ENCODE measurements at places on chromosomes 5 and 9.

GRCh38 chr5:122101636-122102285 is 23.7 kb upstream of the LOX start:
- no peak for DNase-seq

DNA sequence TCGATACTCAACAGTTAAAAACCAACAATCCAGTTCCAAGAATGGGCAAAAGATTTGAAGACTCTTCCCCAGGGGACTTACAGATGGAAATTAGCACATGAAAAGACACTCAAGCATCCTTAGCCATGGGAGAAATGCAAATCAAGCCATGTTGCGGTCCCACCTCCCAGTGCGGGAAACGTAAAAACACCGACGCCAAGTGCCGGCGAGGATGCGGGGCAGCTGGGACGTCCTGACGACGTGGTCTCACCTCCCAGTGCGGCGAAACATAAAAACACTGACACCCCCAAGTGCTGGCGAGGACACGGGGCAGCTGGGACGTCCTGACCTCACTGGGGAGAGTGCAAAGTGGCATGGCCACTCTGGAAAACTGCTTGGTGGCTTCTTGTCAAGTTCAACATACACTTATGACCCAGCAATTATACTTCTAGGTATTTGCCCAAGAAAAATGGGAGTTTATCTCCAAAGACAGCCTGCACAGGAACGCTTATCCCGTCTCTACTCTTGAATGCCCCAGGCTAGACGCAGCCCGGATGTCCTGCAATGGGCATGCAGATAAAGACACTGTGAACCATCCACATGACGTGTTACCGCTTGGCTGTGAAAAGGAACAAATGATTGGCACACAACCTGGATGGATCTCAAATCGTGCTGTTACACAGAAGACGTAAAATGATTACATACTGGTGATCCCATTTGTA is 60.1 kb upstream of the UBAC1 start:
- no peak for DNase-seq

DNA sequence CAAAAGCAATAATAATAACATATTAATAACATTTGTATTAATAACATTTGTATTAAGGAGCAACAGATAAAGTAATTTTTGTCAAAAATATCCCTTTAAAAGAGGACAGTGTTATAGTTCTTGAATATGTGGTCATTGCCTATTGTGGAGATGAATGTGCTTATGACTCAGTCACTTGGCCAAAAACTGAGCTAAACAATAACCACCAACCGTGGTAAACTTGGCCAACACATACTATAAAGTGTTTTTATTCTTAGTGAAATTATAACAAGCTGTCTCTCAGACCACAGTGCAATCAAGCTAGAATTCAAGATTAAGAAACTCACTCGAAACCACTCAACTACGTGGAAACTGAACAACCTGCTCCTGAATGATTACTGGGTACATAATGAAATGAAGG is 159.2 kb upstream of the PLPPR1 start:
- DNase-seq = no peak

GRCh38 chr5:126651013-126651577 is 50.3 kb downstream of the PHAX start:
- DNase-seq = no peak

- DNase-seq = no peak
These were observed 1343.1 kb upstream of the C9orf72 start for GRCh38 chr9:28916348-28916747.

GRCh38 chr5:147530530-147531389 is 20.9 kb upstream of the DPYSL3 start:
- no peak for DNase-seq

DNA sequence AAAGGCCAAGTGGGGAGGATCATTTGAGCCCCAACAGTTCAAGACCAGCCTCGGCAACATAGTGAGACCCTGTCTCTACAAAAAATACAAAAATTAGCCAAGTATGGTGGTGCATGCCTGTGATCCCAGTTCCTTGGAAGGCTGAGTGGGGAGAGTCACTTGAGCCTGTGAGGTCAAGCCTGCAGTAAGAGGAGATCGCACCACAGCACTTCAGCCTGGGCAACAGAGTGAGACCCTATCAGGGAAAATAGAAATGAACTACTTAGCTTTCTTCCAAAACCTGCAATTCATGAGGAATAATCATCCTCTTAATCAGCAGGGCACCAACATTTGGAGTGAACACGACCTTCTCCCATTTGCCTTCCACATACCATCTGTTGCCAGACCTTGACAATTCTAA is 96.1 kb downstream of the OR2K2 start:
- no peak for DNase-seq

DNA sequence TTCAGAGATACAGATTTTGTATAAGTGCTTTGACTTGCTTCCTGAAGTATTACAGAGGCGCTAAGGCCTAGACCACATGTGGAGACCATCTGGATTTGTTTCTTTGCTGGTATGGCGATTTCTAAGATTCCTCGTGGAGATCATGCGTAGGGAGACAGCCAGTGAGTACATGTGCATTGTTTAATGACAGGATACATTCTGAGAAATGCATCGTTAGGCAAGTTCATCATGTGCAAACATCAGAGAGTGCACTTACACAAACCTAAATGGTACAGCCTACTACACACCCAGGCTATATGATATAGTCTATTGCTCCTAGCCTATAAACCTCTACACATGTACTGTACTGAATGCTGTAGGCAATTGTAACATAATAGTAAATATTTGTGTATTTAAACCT is 16.5 kb upstream of the CEP120 start:
- DNase-seq = no peak

DNA sequence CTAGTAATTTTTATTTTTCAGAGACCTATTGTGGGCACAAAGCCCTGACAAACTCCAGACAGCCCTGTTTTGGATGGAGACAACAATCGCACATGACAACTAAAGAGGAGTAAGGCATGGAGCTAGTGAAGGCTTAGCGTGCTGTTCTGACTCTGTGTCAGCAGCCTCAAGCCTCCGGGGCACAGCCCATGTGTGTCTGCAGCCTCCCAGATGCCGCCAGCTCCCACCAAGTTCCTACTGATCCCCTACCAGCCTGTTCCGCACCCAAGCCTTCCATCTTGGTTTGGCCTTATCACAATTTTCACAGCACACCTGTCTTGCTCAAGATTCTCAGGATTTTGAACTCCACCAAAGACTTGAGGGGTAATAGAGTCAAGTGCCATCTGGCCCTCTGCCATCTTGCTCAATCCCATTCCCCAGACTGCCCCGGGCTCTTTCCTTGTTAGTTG is 70.3 kb upstream of the SH3PXD2B start:
- no peak for DNase-seq

DNA sequence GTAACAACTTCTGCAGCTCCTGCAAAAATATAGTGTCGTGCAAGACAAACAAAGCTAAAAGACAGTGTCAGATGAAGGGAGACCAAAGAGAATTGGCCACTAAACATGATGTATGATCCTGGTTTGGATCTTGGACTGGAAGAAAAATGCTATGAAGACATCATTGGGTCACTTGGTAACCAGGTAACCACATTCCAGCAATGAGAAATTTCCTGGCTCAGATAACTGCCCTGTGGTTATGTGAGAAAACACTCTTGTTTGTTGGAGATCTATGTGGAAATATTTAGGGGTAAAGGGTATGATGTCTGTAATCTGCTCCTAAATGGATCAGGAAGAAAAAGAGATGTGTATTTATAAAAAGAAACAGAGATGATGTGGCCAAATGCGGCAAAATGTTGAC is 45.5 kb upstream of the ANKRD33B start:
- no peak for DNase-seq

GRCh38 chr5:61637566-61637965 is 305.5 kb downstream of the ZSWIM6 start:
- DNase-seq = no peak

GRCh38 chr5:166367391-166367790 is 1924.1 kb upstream of the WWC1 start:
- DNase-seq = no peak

- no peak for DNase-seq
These were observed 36.5 kb upstream of the SEMA5A start for GRCh38 chr5:9582406-9582805.

- no peak for DNase-seq
These were observed 398.2 kb downstream of the SLCO4C1 start for GRCh38 chr5:101897914-101898313.

GRCh38 chr9:91211919-91212318 is 149.8 kb downstream of the AUH start:
- no peak for DNase-seq

GRCh38 chr5:141272906-141273305 is 27.7 kb downstream of the PCDHB15 start:
- no peak for DNase-seq

DNA sequence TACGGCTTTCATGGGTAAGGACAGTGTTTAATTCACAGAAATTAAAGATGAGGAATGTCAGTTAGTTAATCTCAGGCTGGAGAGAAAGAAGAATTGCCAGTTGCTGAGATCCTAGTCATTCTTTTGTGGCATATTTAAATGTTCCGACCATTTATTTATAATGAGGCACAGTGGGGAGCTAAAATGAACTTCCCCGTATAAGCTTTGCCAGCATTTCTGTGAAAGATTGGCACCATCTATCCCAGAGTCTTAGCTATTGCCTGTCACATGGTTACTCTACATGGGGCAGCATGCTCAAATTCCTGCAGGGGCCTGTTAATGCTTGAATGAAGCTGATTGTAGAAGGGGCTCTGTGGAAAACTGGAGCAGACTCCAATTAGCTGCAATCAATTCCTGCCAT is 314.1 kb downstream of the PRELID2 start:
- no peak for DNase-seq
